HTR-8/SVneo (cell line): ENCODE measurements at places on chromosomes 1 and 21.
A peak's percentile ranks its signal among the peaks of the same experiment; 100 is the strongest.

DNA sequence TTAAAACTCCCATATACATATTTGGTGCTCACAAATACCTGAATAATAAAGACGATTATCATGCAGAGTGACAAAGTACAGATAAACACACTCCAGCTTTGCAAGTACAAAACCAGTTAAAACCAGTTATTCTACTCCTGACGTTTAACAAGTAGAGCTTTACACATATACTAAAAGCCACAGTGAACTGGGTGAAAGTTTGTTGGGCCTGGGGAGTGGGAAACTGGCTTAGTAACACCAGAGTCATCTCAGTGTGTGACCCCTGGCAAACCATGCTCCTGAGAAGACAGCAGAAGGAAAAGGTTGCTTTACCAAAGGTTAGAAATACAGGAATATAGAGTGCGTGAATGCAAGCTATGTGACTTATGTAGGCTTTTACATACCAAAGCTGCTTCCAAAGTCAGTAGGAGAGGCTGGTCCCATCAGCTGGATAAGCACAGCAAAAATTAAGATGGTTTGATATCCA, 148.1 kb downstream of the NRIP1 start:
- no peak for DNase-seq

DNA sequence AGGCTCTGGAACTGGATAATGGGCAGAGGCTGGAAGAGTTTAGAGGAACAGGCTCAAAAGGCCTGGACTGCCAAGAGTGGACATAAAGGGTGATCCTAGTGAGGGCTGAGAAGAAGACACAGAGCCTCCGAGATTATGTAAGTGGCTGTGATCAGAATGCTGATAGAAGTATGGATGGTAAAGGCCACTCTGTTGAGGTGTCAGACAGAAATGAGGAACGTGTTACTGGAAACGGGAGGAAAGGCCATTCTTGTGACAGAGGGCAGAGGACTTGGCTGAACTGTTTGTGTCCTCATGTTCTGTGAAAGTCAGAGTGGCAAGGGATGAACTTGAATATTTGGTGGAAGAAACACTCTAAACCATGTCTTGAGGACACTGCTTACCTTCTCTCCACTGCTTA, 6.7 kb upstream of the ABCG1 start:
- DNase-seq, result no peak

DNA sequence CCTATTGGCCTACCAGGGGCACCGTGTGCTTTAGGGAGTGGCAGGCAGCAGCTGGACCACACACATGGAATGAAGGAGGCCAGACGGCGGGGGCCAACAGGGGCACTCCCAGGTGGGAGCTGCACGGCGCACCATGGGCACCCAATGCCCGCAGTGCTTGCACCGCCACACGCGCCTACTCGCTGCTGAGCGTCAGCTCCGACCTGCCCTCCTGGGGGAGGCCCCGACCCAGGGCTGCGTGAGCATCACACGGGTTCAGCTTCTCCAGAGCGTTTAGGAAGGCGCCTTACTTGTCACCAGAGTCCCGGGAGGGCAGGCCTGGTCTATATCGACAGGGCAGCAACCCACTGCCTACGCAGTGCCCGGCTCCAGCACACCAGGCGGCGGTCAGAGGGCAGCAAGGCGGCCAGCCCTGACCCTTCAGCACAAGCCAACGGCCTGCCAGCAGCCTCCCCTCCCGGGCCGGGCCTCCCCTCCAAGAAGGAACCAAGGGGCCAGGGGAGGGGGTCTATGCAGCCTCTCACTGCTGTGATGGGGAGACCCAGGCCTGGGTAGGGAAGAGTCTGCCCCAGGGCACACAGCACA, 64.9 kb downstream of the ARHGEF16 start:
- no peak for DNase-seq

DNA sequence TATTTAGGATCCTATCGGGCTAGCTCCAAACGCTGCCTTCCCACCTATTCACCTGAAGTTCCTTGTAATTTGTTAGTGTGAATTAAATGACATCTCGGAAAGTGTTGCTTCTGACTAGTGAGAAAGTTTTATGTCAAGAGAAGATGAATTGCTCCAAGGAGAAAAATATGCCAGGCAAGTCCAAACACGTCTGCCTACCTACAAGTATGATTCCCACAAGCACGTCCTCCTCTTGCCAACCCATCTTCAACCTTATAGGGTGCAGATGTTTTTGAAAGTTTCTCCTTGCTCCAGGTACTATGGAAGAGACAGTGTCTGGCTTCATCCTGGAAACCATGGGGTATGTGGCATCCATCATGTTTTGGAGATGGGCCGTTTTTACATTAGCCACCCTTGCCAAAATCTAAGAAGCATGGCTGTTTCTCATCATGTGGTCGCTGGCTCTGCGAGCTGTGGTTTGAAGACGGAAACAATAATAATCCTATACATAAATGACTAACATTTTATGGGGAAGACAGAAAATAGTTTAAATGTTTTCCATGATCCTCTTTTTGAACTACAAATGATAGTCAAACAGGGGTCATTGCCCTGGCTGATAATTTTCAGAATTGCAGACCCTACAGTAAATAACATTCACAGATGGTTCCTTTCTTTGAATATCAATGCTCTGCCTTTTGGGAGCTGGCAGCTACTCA, 505.8 kb downstream of the SMYD3 start:
- DNase-seq, result no peak

- DNase-seq, result no peak
Measured at GRCh38 chr1:188872376-188872775, 1605.3 kb downstream of the BRINP3 start.

GRCh38 chr1:87926131-87926830, 597.6 kb downstream of the LMO4 start:
- no peak for DNase-seq

GRCh38 chr1:14946684-14947238, 206.8 kb upstream of the TMEM51 start:
- no peak for DNase-seq

GRCh38 chr1:89959719-89960118, 35.2 kb upstream of the ZNF326 start:
- no peak for DNase-seq

DNA sequence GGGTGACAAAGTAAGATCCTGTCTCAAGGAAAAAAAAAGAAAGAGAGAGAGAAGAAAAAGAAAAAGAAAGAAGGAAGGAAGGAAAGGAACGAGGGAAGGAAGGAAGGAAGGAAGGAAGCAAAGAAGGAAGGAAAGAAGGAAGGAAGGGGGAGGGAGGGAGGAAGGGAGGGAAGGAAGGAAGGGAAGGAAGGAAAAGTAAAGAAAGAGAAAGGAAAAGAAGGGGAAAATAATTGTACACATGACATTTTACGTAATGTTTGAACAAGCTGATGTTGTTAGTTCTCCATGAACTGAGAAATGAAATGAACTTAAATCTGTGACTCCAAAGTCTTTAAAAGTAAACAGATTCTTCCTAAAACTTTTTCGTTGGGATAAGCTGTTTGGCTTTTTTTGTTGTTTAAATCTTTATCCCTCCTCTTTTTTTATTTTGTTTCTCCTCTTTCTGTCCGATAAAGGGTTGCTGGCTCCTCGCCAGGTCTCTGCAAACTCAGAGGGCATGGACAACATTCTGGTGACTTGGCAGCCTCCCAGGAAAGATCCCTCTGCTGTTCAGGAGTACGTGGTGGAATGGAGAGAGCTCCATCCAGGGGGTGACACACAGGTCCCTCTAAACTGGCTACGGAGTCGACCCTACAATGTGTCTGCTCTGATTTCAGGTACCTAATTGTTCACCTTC, 59.8 kb downstream of the IL12RB2 start:
- no peak for DNase-seq

- no peak for DNase-seq
Measured at GRCh38 chr21:44295646-44296045, 4.2 kb upstream of the PFKL start.

DNA sequence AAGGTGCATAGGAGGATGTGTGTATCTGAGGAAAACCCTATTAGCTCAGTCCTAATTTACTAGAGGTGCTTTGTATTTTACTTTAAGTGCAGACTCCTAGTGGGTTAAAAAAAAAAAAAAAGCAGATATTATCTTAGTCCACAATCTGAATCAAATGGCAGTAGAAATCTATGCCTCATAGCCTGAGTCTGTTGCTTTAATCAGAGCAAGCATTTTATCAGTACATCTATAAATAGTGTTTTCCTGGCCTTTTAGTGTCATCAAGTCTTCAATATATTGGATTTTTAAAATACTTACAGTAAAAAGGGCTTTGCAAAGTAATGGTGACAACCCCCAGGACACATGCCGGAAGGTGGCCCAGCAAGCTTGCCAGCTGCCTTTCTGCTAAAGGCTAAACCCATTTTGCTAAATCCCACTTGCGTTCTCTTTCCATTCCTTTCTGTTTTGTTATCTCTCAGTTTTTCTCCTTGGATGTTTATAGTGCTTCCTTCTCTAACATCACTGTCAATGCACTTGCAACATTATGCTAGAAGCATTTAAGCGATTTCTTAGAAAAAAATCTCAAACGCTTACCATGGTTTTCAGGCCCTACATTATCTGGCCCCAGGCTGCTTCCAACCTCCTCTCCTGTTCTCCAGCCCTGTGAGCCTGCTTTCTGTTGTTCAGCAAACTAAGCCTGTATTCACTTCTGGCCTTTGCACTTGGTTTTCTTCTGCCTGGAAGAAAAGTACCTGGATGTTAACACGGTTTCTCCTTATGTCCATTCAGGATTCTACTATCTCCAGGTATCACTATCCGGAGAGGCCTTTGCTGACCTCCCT, 206.3 kb downstream of the PDE4B start:
- DNase-seq, result no peak

DNA sequence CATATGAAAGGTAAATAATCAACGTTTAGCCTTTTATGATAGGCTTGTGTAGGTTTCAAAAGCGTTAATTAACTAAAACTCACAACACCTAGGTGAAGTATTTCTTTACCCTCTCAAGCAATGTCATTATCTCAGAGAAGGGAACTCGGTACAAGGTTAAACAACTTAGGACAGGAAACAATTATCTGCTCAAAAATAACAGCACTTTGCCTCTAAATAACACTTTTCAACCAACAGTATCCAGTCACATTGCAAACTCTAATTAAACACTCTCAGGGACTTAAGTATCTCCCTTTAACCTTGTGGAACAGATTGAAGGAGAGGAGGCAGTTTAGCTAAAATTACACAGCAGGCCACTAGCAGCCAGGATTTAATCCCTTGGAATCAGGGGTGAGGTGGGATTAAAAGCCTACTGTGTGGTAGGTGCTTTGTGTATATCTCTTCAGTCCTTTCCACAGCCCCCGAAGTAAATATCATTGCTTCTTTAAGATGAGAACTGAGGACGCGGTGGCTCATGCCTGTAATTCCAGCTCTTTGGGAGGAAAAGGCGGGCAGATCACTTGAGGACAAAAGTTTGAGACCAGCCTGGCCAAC, 5.2 kb upstream of the AKNAD1 start:
- DNase-seq, result no peak

DNA sequence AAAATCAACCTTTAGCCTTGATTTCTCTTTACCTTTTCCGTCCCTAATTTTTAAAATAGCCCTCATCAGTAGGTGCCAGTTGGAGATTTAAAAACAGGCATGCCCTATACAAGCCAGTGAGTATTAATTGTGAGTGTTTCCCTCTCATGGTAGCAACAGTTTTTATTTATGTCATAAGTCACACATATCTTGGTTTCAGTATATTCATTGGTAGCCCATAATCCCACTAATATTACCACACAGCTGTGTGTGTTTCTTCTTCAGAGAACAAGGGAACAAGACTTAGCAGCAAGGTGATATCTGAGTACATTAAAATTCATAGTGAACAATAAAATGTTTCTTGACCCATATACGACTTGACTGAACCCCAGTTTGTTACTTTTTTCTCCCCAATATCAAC, 68.6 kb upstream of the HSPA13 start:
- DNase-seq, result no peak

DNA sequence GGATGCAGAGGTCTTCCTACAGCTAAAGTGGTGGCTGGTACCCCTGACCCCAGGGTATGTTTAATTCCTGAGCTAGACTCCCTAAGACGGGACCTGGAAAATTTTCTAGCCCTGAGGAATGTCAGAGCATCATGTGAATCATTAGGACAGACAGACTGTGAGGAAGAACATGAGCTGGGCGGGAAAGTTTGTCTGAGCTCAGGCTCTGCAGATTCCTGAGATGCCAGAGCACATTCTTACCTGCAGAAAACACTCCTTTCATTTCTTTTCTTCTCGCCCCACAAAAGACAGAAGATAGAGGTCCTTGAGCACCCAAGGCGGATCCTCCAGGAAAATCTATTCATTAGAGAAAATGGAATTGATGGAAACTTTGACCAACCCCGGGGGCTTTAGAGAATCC, 6.5 kb downstream of the CAPN2 start:
- no peak for DNase-seq

- no peak for DNase-seq
Measured at GRCh38 chr1:27011976-27012563, 580 bp downstream of the TENT5B start.

GRCh38 chr21:38721958-38722357, 83.8 kb upstream of the ETS2 start:
- DNase-seq, result peak; percentile 21

GRCh38 chr1:226581650-226582330, 33.2 kb downstream of the STUM start:
- no peak for DNase-seq

DNA sequence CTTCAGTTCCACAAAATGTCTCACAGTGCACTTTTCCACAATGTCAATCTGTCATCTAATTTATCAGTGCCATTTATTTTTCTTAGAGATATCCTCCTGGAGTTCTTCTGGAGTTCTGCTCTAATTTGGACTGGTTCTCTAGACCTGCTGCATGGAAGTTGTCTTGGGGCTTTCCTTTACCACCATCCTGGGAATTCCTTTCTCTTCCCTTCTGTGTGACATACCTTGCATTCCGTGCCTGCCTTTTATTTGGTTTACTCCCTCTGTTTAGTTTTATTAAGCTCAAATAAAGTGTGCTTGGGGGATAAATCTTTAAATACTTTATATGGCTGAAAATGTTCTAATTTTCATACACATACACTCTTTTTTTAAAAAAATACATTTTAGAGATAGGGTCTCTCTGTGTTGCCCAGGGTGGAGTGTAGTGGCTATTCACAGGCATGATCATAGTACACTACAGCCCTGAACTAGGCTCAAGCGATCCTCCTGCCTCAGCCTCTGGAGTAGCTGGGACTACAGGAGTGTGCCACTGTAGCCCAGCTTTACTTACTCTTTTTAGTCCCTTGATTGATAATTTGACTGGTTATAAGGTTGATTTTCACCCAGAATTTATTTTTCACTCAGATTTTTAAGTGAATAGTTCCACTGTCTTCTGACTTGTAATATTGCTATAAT, 14.4 kb downstream of the MTF2 start:
- peak; percentile 10 for DNase-seq

DNA sequence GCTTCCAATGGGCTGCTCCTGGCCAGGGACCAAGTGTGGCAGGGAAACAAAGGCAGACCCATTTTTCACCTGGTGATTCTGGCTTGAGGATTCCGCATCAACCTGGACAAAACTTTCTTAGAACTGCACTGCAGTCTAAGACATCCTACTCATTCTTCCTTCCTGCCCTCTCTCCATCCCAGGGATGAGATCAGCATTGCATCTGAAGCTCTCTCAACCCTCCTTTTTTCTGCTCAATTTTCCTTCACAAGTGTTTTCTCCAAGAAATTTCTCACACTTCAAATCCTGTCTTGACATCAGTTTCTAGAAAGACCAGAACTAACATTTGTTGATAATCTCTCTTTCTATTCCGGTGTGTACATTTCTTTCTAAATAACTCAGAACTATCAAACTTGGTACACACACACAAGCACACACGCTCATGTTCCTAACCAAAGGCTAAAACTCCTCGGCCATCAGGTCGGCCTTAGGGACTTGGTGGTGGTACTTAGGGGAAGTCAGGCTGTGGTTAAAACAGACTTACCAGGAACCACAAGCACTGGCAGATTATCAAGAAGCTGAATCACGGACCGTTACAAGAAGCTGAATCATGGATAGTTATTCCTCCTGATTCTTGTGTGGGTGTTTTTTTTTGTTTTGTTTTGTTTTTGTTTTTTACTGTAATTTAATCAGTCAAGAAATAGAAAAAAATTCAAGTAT, 21.0 kb upstream of the CXADR start:
- peak; percentile 70 for DNase-seq
